Activated CD8-positive, alpha-beta T cell treated with anti-CD3 and anti-CD28 coated beads, Interleukin-2, amount 10 ng/mL, durations not matched to agents 7 days and 5 days (primary cell): ENCODE measurements at places on chromosomes 6 and 20. TPM values are rescaled to one million over a fixed set of nuclear protein-coding genes. Genes with fewer than 3 reads are reported as not detected.

Gene MYH7B
- total RNA-seq: 0.13 TPM

Gene KCNK16
- not detected for total RNA-seq

Gene CGA
- total RNA-seq: not detected

- H3K27me3 ChIP-seq: no peaks in the 10 kb centered on the region
- H3K4me3 ChIP-seq: no peak overlapping the region
- no peaks in the 10 kb centered on the region for H3K36me3 ChIP-seq
- no peak overlapping the region for H3K27ac ChIP-seq
Measured at GRCh38 chr6:143823548-143823947, 19.6 kb upstream of the LTV1 start.

DNA sequence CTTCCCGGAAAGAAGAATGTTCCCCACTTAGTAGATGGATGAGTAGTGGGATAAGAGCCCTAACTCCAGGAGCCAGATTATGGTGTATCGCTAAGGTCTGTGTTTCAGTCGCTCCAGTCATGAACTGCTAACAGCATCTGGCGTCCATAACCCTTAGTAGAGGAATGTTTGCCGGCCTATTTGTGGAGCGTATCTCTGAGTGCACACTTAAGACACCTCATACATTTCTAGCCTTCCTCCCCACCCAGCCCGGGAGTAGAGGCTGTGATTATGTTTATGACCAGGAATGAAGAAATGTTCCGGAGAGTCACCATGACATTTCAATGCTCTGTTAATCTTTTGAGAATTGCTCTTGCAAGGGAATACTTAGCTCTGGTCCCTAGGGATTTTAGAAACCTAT, 251.1 kb upstream of the SOX4 start:
- H3K27ac ChIP-seq: no peak overlapping the region
- no peak overlapping the region for H3K4me3 ChIP-seq
- peaks cover 3% of the 10 kb centered on the region for H3K27me3 ChIP-seq
- DNase-seq: no peak
- no peaks in the 10 kb centered on the region for H3K4me1 ChIP-seq
- no peaks in the 10 kb centered on the region for H3K36me3 ChIP-seq

- H3K4me3 ChIP-seq: no peak overlapping the region
- H3K27ac ChIP-seq: no peak overlapping the region
- no peaks in the 10 kb centered on the region for H3K36me3 ChIP-seq
- no peaks in the 10 kb centered on the region for H3K27me3 ChIP-seq
- DNase-seq: no peak
Measured at GRCh38 chr6:164337024-164337924, 922.8 kb downstream of the QKI start.

GRCh38 chr6:79756496-79756895, 125.4 kb downstream of the SH3BGRL2 start:
- no peaks in the 10 kb centered on the region for H3K36me3 ChIP-seq
- no peaks in the 10 kb centered on the region for H3K4me1 ChIP-seq
- H3K4me3 ChIP-seq: no peak overlapping the region
- DNase-seq: no peak
- peaks cover 11% of the 10 kb centered on the region for H3K27me3 ChIP-seq
